GM03348 (cell line): ENCODE measurements at places on chromosomes 5 and 9.
A peak's percentile ranks its signal among the peaks of the same experiment; 100 is the strongest.

- no peak for DNase-seq
Observed at GRCh38 chr9:130782886-130783530, 52.0 kb upstream of the ABL1 start.

DNA sequence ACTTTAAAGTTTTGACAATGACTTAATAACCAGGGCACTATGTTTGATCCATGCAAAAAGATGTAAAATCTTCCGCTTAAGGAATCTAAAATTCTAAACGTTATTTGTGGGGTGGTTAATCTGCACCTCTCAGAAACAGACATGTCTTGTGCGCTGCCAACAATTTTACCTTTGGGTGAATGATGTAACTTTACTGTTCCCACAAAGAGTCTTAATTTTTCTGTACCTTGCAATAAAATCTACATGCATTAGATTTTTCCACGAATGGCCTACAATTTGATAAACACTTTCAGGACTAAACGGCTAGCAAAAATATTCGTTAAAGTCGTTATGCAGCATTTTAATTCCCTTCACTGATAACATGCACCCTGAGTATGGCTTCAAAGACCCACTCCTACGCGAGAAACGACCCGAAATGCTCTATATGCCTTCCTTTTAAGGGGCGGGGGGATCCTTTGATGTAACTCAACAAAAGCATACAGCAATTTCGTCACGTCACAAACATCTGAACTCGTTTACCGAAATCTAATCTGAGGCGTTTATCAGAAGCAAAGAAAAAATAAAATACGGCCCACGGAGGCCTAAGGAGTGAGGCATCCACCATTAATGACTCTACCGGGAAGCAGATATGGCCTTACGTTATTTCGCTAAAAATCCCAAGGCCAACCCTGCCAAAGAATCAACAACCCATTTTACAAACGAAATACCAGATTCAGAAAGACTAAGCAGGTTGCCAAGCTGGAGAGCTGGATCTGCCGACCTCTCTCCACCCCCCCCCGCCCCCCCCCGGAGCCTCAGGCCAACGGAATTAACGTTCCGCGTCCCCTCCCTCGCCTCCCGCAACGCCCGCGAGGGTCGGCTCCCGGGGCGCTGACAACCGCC is 621 bp downstream of the AK6 start:
- DNase-seq = no peak

GRCh38 chr9:123044586-123044985 is 11.1 kb downstream of the GPR21 start:
- peak; percentile 62 for DNase-seq

DNA sequence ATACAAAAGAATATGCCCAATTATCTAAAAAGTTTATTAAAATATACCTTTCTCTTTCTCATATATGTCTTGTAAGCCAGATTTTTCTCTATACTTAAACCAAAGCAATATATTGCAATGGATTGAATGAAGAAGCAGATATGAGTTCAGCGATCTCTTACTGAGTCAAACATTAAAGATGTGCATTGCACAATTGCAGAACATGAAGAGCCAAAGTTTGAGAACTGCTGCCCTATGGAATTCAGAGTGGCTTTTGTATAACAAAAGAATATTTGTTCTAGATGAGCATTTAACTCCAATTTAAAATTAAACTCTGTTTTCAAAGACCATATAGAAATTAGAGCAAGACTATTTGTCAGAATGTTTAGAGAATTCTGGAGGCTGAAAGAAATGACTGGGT is 519.0 kb upstream of the DAB2 start:
- no peak for DNase-seq

GRCh38 chr9:130364619-130365322 is 80.0 kb upstream of the ASS1 start:
- DNase-seq = no peak

GRCh38 chr9:128798896-128799295 is 11.8 kb downstream of the TBC1D13 start:
- no peak for DNase-seq

GRCh38 chr9:127673234-127673633 is 33.6 kb upstream of the CFAP157 start:
- DNase-seq = no peak

DNA sequence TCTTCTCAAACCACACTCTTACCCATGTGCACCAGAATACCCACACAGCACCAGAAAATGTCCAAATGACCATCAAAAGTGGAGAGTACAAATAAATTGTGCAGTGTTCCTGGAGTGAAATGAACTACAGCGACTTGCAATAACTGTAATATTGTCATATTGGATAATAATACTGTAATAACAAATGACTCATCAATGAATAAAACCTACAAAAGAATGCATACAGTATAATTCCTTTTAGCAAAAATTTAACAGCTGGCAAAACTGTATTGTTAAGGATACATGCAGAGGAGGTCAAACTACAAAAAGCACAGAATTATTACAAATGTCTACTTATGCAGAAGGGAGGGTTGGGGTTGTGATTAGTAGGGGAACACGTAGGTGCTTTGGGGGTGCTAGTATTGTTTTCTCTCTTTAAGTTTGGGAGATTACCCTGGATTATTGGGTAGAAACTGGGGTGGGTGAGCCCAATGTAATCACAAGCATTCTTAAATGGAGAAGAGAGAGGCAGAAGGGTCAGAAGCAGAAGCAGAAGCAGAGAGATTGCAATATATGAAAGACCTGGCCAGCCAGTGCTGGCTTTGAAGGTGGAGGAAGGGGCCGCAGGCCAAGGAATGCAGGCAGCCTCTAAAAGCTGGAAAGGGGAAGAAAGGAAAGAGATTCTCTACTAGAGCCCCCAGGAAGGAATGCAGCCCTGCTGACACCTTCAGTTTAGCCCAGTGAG is 21.8 kb downstream of the IRF1 start:
- DNase-seq = no peak

DNA sequence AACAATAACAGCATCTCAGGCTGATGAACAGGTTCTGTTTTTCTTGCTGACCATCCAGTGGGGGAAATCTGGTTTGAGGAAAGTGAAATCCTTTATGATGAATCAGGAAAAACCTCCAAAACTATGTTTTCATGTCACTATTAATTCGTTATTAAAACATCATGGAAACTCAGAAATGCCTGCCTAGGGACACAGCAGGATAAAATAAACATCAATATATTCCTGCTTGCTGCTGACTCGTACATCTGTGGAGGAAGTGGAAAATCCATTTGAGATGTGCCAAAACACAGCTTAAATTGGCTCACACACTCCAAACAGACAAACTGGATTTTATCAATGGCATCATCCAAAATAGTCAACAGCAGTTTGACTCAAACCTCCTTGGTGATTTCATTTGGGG is 53.0 kb downstream of the TEK start:
- peak; percentile 32 for DNase-seq

DNA sequence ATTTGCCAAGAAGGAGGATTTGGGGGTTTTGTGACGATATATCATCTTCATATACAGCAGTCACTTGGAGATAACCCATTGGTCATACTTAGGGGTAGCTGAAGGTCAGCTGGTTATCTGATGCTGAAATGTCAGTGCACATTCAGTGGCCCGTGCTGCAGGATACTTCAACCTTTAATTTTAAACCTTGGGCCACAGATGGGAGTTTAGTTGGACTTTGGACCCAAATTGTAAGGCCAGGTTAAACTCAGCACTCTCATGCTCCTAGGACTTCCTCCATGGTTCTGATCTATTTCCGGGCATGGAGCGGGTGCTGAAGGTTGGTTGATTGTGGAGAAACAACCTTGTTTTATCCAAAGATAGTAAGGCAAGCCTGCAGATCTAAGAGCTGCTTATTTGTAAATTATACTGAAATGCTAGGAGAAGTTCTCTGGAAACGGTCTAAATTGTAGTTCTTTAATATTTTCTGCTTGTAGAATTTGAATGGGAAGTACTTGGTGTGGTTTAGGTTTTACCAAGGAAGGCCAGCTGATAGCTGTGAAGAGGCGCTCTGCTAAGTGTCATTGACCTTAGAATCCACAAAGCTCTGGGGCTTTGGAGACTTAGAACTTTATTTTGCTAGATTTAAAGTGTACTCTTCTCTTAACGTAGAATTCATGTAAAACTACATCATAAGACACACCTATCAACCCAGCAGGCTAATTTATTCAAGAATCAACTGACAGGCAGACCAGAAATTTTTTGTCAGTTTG is 38.6 kb downstream of the SLC44A1 start:
- no peak for DNase-seq

GRCh38 chr9:82554381-82554780 is 508.6 kb downstream of the RASEF start:
- no peak for DNase-seq

DNA sequence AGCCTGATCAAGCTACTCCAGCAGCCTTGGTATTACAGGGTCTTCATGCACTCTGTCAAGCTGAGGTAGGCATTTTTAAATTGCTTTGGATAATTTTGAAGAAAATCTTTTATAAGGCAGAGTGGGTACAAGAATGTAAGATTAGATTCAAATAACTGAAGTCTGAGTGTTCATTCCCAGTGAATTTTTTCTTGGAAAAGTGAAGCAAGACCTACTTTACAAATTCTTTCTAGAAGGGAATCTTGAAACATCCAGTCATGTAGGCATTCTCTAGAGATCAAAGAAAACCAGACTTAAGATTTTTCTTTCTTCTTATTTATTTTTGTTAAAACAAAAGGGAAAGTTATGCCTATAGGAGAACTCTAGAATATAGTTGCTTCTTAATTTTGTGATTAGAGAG is 139.0 kb downstream of the FOCAD start:
- DNase-seq = peak; percentile 12

GRCh38 chr9:123318202-123318601 is 37.8 kb upstream of the CRB2 start:
- no peak for DNase-seq

DNA sequence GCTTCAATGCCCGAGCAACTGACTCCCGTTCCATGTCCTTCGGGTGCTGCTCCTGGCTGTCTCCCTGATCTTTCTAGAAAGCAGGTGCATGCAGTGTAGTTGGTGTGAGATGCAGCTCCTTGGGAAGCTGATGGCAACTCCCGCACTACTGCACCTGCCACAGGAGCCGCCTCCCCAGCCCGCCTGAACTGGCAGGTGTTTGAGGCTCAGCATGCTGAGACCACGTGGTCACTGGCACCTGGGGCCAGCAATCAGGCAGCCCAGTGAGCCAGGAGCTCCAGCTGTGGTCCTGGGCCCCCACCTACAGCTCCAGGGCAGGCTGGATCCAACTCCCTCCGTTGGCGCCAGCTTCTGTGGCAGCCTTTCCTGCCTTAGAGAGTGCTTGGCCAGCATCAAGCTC is 111.5 kb downstream of the ICE1 start:
- DNase-seq = no peak

DNA sequence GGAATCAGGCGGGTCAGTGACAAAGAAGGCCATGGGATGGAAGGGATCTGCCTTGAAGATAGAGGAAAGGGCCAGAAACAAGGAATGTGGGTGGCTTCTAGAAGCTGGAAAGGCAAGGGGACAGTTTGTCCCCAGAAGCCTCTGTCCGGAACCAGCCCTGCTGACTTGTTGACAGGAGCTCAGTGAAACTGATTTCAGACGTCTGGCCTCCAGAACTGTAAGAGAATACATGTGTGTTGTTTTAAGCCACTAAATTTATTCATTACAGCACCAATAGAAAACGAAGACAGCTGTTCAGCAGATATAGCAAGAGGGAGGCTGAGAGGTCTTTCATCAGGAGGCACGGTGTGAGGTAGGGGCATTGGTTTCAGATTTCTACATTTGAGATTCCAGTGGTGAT is 422.5 kb downstream of the KDM4C start:
- DNase-seq = no peak

DNA sequence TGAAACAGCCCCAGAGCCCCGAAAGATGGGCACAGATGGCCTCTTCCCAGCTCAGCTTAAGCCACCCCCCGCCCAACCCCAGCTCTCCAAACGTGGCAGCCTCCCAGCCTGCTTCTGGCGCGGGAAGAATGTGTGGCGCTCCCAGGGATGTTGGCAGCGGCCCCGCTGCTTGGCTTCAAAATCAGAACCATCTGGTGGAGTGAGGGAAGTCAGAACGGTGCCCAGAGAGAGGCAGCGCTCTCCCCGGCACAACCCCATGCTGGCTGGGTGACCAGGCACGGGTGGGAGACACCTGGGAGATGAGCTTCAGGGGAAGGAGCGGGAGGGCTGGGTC is 72.7 kb upstream of the ORM1 start:
- DNase-seq = peak; percentile 94

- no peak for DNase-seq
Observed at GRCh38 chr5:171938358-171938757, 68.1 kb downstream of the FBXW11 start.

GRCh38 chr9:85062385-85063022 is 393.0 kb downstream of the NTRK2 start:
- DNase-seq = no peak

- no peak for DNase-seq
Observed at GRCh38 chr5:11619339-11620024, 284.8 kb downstream of the CTNND2 start.

- DNase-seq = peak; percentile 26
Observed at GRCh38 chr5:98774192-98775033, 950 bp downstream of the RGMB start.

DNA sequence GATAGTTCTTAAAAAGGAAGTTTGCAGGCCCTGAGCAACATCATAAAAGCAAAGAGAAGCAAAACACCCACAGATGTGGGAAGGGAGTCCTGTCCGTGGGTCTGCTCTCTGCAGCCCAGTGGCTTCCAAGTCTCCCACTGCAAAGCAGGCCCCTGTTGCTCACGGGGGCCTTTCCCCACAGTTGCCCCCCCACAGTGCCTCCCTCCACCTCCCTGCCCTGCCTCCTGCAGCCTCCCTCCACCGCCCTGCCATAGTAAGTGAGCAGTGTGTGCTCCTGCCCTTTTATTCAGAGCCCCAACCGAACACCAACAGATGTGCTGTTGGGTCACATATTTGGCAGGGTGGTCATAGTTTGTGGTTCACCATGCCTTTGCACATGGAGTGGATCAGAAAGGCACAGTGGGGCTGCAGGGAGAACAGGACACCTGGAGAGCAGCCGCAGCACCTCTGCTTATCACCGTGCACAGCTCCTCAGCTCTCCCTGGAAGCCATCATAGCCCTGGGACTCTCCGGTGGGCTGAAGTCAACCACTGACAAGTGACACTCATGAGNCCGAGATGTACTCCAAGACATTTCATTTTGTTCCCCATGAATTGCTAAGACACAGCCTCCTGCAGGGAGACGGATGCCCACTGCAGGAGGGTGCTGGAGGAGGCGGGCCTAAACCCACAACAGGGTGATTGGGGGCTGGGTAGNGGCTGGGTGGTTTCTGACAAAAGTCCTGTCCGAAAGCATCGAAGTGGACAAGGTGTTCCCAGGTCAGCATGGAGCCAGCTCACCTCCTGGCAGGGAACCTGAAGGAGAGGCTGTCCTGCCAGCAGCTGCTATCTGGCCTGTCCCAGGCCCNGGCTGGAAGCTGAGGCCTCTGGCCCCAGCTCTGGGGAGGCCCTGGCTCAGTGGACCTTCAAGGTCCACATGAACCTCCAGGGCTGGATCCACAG is 278.9 kb downstream of the GADD45G start:
- no peak for DNase-seq

GRCh38 chr9:134602547-134603362 is 38.8 kb upstream of the COL5A1 start:
- peak; percentile 93 for DNase-seq
